ENCODE measurements at places on chromosomes 1 and 21. TPM values are rescaled to one million over a fixed set of nuclear protein-coding genes. Genes with fewer than 3 reads are reported as not detected.
A peak's percentile ranks its signal among the peaks of the same experiment; 100 is the strongest.

TNFSF4 gene
- 0.13 TPM for total RNA-seq

DAB1 gene
- 0.10 TPM for total RNA-seq

MTMR11 gene
- 1.5 TPM for total RNA-seq

GUCA2B gene
- total RNA-seq: not detected

DNA sequence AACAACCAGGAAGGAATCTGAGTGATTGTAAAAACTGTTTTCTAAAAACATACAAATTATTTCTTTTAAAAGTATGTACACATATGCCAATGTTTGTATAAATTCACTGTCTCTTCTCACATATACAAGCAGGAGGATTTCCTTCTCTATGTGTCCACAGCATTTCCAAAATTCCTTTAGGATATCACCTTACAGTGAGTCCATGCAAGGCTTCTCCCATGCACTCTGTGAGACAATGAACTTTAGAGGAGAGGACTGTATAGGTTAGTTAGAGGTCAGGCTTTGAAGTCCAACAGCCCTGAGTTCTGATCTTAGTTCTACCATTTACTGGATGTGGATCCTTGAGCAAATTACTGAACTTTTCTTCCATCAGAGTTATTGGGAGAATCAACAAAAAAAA lies 34.1 kb upstream of the USH2A start:
- no peaks in the 10 kb centered on the region for H3K4me1 ChIP-seq
- H3K36me3 ChIP-seq: no peaks in the 10 kb centered on the region
- DNase-seq: no peak
- no peak overlapping the region for H3K27ac ChIP-seq
- H3K4me3 ChIP-seq: no peak overlapping the region

GRCh38 chr1:60746278-60746791 lies 336.0 kb upstream of the NFIA start:
- no peak overlapping the region for H3K4me3 ChIP-seq
- no peaks in the 10 kb centered on the region for H3K36me3 ChIP-seq
- DNase-seq: no peak
- H3K27ac ChIP-seq: no peak overlapping the region
- H3K27me3 ChIP-seq: no peaks in the 10 kb centered on the region

GRCh38 chr1:234970731-234971476 lies 157.7 kb downstream of the TOMM20 start:
- DNase-seq: peak; percentile 93
- H3K4me1 ChIP-seq: peaks cover 55% of the 10 kb centered on the region
- no peaks in the 10 kb centered on the region for H3K36me3 ChIP-seq
- peak overlapping the region; percentile 59 for H3K4me3 ChIP-seq

GRCh38 chr1:15246960-15247614 lies at the start of gene FHAD1:
Gene FHAD1, plus strand, starts transcription at chr1:15247223. Its CDS starts 4,562 bp downstream, at chr1:15251785.
- H3K4me1 ChIP-seq: no peaks in the 10 kb centered on the region
- H3K4me3 ChIP-seq: peak within 1 kb of the TSS; percentile 44

DNA sequence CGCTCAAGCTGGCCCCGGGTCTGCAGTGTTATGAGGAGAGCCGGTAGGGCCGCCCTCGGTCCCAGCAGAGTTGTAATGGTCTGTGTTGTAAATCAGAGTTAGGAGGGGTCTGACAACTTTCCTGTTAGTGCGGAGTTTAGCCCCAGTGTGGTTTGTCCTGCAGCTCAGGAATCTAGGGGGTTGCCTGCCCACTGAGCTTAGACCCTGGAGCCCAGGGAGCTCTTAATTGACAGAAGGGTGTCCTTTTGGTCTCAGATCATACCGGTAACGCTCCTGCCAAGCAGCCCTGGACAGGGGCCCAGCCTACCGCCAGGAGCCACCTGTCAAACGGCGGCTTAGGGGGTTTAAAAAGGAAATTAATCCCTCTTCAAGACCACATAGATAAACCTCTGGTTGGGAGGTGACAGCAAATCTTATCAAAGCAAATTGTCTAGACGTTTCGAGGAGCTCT lies 164.4 kb downstream of the DYRK1A start:
- H3K27ac ChIP-seq: peak overlapping the region; percentile 60
- H3K36me3 ChIP-seq: no peaks in the 10 kb centered on the region
- H3K27me3 ChIP-seq: no peaks in the 10 kb centered on the region

- no peaks in the 10 kb centered on the region for H3K36me3 ChIP-seq
- peak overlapping the region; percentile 60 for H3K27ac ChIP-seq
- no peak for DNase-seq
- no peak overlapping the region for H3K4me3 ChIP-seq
- H3K4me1 ChIP-seq: no peaks in the 10 kb centered on the region
These were observed 16.1 kb downstream of the NAV1 start for GRCh38 chr1:201554789-201555592.

- no peaks in the 10 kb centered on the region for H3K4me1 ChIP-seq
- H3K27me3 ChIP-seq: no peaks in the 10 kb centered on the region
- DNase-seq: no peak
- no peaks in the 10 kb centered on the region for H3K36me3 ChIP-seq
These were observed 23.9 kb upstream of the SPRR2G start for GRCh38 chr1:153174624-153175023.

GRCh38 chr1:50175719-50176639 lies 67.3 kb downstream of the ELAVL4 start:
- H3K4me1 ChIP-seq: peaks cover 3% of the 10 kb centered on the region
- no peak overlapping the region for H3K4me3 ChIP-seq
- no peak overlapping the region for H3K27ac ChIP-seq
- no peaks in the 10 kb centered on the region for H3K36me3 ChIP-seq
- no peak for DNase-seq
- no peaks in the 10 kb centered on the region for H3K27me3 ChIP-seq

DNA sequence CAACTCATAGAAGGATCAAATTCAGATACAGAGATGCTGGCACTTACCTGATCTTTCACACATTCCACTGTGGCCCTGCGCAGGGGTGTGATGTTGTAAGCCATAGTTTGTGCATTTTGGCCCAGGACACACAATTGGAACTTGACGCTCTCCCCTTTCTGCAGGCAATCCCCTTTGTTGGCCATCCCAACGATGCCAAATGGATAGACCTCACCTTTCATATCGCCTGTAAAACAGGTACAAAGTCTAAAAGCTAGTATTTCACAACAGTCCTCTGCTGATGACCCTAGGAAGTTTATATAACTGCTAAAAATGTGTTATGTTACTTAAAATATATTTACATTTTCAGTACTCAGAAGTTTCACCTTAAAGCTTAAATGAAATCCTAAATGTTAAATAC lies 3.9 kb upstream of the NRAS start:
- peaks cover 88% of the 10 kb centered on the region for H3K36me3 ChIP-seq
- H3K27me3 ChIP-seq: no peaks in the 10 kb centered on the region
- peak overlapping the region; percentile 70 for H3K27ac ChIP-seq
- no peak overlapping the region for H3K4me3 ChIP-seq
- DNase-seq: no peak

DNA sequence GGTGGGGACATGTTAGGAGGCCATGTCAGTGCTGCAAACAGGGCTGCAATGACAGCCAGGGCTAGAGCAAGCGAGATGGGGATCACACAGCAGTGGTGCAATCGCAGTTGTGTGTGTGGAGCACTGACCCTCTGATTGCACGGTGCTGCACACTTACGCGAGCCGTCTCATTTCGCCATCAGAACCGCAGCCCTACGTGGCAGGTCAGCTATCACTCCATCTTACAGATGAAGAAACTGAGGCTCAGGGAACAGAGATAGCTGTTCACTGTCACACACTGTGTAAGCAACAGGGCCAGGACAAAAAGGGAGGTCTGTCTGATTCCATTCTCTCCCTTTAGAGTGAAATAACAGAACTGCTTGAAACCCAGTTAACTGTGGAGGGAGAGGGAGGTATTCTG lies 104.8 kb upstream of the SLC45A1 start:
- H3K4me3 ChIP-seq: no peak overlapping the region
- peaks cover 5% of the 10 kb centered on the region for H3K4me1 ChIP-seq
- H3K27me3 ChIP-seq: peaks cover 3% of the 10 kb centered on the region
- H3K27ac ChIP-seq: no peak overlapping the region
- no peaks in the 10 kb centered on the region for H3K36me3 ChIP-seq

DNA sequence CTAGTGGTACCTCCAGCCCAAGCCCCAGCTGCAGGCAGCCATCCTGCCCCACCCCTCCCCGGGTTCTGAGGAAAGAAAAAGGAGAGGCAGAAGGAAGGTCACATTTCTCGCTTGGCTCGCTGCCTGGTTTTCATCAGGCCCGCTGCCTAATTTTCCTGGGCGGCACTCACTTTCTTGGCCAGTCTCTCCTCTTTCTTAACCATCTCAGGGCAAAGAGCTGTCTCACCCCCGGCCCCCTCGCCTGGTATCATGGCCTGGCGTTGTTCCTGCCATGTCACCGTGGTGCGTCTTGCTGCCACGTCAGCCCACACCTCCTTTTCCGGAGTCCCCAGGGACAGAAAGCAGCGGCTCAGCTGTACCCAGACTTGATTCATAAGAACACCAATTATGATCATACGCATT lies 26.6 kb upstream of the CASZ1 start:
- H3K27me3 ChIP-seq: no peaks in the 10 kb centered on the region
- peak; percentile 62 for DNase-seq
- no peak overlapping the region for H3K27ac ChIP-seq
- no peak overlapping the region for H3K4me3 ChIP-seq
- H3K4me1 ChIP-seq: no peaks in the 10 kb centered on the region

DNA sequence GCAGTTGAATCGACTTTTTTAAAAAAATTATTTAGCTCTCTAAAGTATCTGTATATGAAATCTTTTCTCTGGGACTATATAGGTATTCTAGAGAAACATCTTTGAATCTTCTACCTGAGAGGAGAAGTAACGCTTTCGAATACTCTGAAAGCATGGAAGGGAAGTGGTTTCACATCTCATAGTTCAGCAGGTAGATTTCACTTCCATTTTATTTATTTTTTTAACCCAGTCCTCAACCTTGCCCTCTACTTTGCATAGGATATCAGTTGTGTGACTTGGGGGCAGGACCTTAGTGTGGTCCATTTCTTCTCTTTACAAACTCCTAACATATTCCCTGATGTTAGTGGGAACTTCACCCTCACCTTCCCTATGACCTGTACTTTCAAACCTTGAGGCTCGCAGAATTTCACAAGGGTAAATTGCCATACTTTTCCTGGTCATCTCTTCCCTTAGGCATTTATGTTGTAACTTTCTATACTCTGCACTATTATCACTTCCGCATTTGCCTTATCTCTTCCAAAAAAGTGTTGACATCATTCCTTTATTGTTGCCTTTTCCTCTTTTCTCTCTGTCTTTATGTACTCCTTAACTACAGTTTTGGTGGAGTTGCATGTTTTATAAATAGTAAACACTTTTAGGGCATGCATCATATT lies 1208.5 kb upstream of the ADGRL4 start:
- H3K27ac ChIP-seq: no peak overlapping the region
- no peak for DNase-seq
- H3K36me3 ChIP-seq: no peaks in the 10 kb centered on the region
- H3K4me1 ChIP-seq: no peaks in the 10 kb centered on the region

DNA sequence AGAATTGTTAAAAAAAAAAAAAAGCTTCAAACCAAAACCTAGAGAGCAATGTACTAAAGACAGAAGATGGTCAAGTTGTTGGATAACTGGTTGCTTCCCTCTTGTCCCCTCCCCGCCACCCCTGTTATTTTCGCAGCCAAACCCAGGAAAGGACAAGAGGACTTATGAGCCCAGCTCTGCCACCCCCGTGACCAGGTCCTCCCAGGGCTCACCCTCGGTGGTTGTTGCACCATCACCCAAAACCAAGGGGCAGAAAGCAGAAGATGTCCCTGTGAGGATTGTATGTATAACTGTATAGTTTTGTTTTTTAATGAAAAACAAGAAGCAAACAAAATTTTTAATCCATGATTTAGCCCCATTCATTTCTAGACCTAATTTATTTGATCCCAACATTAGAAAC lies 69.4 kb downstream of the VPS26C start:
- no peaks in the 10 kb centered on the region for H3K27me3 ChIP-seq
- no peak overlapping the region for H3K27ac ChIP-seq
- no peak overlapping the region for H3K4me3 ChIP-seq
- peaks cover 24% of the 10 kb centered on the region for H3K4me1 ChIP-seq
